ENCODE measurements at places on chromosomes 3 and 15.

- DNase-seq: no peak
These were observed 129.8 kb upstream of the PHLDB2 start for GRCh38 chr3:111729087-111729846.

GRCh38 chr15:58515807-58516206 is 84.0 kb downstream of the LIPC start:
- no peak for DNase-seq

GRCh38 chr3:139887431-139887830 is 47.6 kb upstream of the CLSTN2 start:
- no peak for DNase-seq

DNA sequence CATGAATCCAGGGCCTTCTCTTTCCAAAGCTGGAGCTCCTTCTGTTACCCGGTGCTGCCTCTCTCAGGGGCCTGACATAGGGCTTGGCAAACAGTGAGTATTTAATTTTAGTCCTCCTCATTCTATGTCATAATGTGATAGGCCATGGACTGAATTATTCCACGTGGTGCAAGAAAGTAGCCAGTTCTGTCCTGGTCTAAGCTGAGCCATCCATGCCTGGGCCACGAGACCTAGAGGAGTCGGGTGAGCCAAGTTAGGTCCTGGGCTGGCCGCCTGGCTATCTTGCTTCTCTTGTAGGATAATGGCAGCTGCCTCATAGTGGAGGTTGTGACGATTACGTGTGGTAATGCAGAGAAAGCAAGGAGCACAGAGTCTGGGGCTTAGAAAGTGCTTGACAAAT is 170.6 kb downstream of the FAM43A start:
- no peak for DNase-seq

DNA sequence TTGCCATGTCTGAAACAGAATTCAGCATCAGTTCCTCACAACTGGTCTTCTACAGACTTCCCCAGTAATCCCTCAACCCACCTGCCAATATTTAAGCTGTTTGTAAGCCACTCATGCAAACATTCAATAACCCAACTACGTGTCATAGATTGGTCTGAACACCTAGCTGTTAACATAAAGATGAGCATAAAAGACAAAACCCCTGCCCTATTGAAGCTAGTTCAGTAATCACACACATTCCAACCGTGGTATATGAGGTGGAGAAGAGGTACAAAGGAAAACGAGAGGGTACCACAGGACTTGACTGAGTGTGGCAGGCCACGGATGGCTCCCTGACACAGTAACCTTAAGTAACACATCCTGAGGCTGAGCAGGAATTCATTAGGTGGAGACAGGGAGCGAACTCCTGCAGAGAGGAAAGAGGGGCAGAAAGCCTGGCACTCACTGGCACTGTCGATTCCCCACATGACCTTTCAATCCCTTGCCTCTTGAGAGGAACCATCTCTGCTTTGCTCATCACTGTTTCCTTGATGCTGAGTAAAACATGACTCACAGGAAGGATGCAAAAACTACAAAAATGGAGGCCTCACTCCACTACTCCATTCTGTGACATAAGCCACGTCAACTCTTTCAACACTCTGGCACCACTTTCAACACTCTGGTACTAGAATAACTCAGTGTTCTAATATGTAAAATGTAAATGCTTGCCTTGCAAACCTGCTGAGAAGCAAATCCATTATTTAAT is 31.3 kb downstream of the RPN1 start:
- DNase-seq: peak; percentile 84

- no peak for DNase-seq
These were observed 54.2 kb downstream of the DTWD1 start for GRCh38 chr15:49675041-49675440.

GRCh38 chr3:49124991-49125670 is 4.5 kb upstream of the USP19 start:
- no peak for DNase-seq

All from activated CD4-positive, alpha-beta T cell treated with anti-CD3 and anti-CD28 coated beads, Interleukin-2, amount 50 U/mL, for 16 hours (primary cell).